Activated T-cell treated with anti-CD3 and anti-CD28 coated beads for 24 hours (primary cell): ENCODE measurements at places on chromosomes 1 and 21.

- DNase-seq, result no peak
Observed at GRCh38 chr1:234559902-234560676, 49.9 kb downstream of the IRF2BP2 start.

- DNase-seq, result no peak
Observed at GRCh38 chr1:103509250-103509649, 16.2 kb upstream of the RNPC3 start.

DNA sequence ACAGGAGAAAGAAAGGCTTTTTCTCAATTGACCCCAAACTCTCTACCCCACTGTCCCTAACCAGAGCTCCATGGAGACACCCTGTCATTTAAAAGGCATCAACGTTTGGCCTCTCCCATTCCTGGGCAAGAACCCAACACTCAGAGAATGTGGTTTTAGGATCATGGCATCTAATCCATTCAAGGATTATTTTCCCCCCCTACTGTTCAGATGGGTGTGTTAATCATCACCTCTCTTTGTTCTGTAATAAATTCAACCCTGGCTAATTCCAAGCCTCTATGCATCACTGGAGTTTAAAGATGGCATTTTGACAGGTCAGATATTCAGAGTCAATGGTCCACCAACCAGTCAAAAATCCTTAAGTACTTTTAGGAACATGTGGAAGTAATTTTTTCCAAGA lies 42.7 kb downstream of the TBX15 start:
- no peak for DNase-seq

DNA sequence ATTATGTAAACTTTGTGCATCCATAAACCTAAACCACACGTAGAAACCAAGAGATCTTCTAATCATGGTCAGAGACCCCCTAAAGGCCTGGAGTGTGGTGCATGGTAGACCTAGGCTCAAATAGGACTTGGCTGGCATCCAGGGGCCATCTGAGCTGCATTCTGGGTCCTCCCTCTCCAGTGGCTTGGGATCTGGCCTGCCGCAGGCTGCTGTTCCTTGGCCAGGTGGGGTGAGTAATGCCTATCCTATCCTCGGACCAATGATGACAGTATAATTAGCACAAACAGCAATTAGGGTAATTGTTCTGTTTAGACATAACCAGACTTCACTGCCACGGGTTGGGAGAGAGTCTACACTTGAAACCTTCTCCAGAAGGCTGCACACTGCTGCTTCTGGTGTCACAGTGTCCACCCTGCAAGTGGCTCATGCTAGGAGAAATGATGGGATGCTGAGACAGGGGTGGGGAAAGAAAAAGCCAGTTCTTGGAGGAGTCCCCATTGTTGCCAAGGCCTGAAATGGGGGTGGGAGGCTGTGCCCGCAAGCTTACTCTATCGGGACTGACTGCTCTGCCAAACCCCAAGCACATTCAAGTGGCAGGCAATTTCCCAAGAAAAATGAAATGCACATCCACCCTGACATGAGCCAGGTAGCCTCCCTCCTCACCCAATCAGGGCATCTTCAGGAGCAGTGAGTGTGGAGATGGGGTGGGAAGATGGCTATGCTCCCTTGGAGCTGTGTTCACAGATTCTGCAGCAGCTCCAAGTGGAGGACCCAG lies 12.5 kb upstream of the PKP1 start:
- DNase-seq, result no peak

- no peak for DNase-seq
Observed at GRCh38 chr1:248813546-248813945, 12.2 kb downstream of the SH3BP5L start.

GRCh38 chr1:54309631-54310366 lies 96.4 kb downstream of the SSBP3 start:
- no peak for DNase-seq

DNA sequence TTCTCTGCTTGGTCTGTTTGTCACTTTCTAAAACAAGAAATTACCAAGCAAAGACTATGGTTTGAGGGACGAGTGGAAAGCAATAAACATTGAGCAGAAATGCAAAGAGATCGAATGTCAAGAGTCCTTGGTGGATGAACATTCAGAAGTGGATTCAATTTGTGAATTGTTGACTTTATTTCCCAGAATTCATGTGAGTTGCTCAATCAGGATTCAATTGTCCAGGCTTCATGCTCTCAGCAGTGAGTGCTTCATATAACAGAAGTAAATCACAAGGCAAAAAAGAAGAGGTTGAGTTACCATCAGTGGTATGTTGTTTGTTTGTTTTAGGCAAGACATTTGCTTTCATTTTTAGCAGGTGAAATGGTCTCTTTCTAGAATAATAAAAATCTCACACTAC lies 31.9 kb downstream of the NGF start:
- DNase-seq, result no peak

- DNase-seq, result no peak
Observed at GRCh38 chr1:182145441-182145840, 83.9 kb upstream of the ZNF648 start.

DNA sequence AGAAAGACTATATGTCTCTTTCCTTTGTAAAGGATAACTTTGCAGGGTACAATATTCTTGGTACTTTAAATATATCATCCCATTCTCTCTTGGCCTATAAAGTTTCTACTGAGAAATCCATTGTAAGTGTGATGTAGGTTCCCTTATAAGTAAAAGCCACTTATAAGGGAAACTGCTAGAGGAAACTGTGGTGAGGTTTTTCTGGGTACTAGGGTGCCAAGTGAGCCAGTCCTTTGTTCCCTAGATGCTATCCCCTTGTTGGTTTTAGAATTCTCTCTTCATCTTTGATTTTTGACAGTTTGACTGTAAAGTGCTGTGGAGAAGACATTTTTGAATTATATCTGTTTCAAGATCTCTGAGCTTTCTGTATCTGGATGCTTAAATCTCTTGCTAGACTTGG lies 108.9 kb upstream of the NEK7 start:
- DNase-seq, result no peak

DNA sequence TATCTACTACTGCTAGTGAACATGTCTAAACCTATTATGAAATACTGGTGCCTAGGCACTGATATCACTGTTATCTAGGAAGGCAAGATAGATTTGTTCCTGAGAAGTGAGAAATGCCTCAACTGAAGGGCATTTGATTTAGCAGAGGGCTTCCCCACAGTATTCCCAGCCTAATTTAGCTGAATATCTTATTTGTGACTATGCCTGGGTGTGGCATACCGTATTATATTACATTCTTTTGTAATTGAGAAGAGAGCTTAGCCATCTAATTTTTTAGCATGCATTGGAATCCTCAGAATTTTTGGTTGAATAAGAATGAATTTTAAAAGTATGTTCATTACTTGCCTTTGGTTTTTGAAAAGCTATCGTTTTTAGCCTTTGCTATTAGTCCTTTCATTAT lies 99.1 kb downstream of the ZP4 start:
- no peak for DNase-seq

GRCh38 chr1:32889731-32890278 lies 3.5 kb downstream of the HPCA start:
- DNase-seq, result no peak

GRCh38 chr21:15197696-15198095 lies 132.9 kb upstream of the NRIP1 start:
- DNase-seq, result no peak

DNA sequence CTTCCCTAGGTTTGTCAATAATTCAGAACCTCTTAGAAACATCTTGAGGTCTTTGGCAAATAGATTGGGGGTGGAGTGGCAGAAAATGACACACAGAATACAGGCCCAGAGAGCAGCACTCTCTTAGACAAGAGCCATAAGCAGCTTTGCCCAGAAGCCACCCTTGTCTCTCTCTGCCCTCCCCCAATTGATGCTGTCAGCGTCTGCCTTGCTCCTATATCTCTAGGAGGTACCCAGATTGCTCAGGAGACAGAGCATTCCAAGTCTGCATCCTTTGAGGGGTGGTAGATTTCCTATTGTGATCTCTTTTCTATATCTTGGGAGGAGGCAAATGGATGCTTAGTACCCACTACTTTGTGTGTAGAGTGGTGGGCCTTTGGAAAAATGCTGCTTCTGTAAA lies 1.8 kb downstream of the RGL1 start:
- DNase-seq, result no peak

DNA sequence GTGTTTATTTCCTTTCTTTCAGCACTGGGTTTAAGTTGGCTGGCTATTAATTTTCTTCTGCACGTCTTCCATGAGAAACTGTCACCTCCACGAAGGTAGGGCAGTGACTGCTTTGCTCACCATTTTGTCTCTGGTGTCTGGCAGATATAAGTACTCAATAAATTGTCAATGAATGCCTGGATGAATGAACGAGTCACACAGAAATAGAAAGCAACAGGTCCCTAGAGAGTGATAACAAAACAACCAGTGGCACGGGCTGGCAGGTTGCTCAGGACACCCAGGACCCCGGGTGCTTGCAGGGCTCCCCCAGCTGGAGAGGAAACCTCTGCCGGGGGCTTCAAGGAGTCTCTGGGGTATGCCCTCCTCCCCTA lies 3.2 kb upstream of the MYOC start:
- DNase-seq, result no peak

- no peak for DNase-seq
Observed at GRCh38 chr1:53572815-53573173, 113.6 kb downstream of the DMRTB1 start.

GRCh38 chr1:107048241-107048640 lies 8.2 kb upstream of the PRMT6 start:
- no peak for DNase-seq

- no peak for DNase-seq
Observed at GRCh38 chr21:46098303-46099141, 610 bp downstream of the COL6A2 start.

- DNase-seq, result no peak
Observed at GRCh38 chr1:95518310-95518709, 284.3 kb downstream of the RWDD3 start.

- no peak for DNase-seq
Observed at GRCh38 chr1:242006976-242007375, 8.1 kb upstream of the MAP1LC3C start.

- no peak for DNase-seq
Observed at GRCh38 chr1:243375596-243375995, 119.8 kb downstream of the SDCCAG8 start.

- DNase-seq, result no peak
Observed at GRCh38 chr1:183101081-183101480, 77.9 kb downstream of the LAMC1 start.

DNA sequence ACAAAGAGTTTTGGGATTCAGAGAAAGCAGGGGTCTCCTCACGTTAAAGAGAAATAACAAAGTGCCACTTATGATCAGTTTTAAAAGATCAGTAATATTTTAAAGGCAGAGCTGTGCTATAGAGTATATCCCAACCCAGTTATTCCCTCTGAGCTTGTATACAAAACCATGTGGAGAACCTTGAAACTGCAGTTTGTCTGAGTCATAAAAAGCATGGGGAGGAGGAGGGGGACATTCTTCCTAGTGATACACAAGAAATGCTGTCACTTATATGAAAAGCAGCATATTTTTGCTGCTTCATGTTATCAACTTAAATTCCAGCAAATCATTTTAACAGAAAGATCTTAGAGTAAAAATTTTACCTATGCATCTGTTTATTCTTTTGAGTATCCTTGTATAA lies 244.5 kb downstream of the GPR52 start:
- DNase-seq, result no peak
